ENCODE measurements at places on chromosomes 3 and 15. TPM values are rescaled to one million over a fixed set of nuclear protein-coding genes. Genes with fewer than 3 reads are reported as not detected.

The TMCO5A gene
- not detected for polyA plus RNA-seq

The LMAN1L gene
- polyA plus RNA-seq, result not detected

The CAMK2N2 gene
- polyA plus RNA-seq, result not detected

The LTK gene
- 0.35 TPM for polyA plus RNA-seq

DNA sequence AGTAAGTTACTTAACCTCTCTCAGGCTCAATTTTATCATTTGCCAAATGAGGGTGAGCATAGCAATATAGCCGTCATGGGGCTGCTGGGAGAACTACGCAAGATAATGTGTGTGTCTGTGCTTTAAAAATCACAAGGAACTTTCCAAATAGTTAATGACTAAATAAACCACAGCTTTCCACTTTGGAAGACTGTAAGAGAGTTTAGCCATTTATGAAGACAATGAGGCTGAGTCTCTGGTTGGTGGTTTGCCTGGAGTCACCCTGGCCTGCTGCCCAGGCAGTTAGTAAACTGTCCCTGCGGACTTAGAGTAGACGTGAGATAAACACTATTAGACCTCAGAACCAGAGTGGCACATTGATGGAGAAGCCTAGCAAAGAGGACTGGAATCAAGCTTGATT is 357.7 kb downstream of the CLSTN2 start:
- no peak for DNase-seq

GRCh38 chr3:73026111-73026759 is 29.6 kb downstream of the PPP4R2 start:
- DNase-seq, result no peak
